Right forelimb (tissue), 1 donor: ENCODE measurements at places on chromosomes 7 and 10.

GRCh38 chr7:77727936-77728701 is 31.9 kb downstream of the RSBN1L start:
- DNase-seq = no peak

DNA sequence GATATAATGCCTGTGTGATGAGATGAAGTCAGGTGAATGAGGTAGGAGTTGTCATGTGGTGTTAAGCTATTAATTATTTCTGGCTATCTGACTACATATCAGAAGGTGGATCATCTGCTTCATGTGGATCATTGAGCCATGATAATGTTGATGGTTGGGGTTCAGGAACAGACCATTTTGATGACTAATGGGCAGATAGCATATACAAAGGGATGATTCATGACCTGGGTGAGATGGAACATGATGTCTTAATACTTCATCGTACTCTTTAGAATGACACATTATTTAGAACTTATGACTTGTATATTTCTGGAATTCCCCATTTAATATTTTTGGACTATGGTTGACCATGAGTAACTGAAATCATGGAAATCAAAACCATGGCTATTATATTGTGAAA is 155.1 kb downstream of the OR13A1 start:
- DNase-seq = no peak

- DNase-seq = no peak
Observed at GRCh38 chr7:74059681-74060588, 23.7 kb upstream of the LIMK1 start.

GRCh38 chr7:41930538-41931262 is 227.8 kb upstream of the INHBA start:
- DNase-seq = no peak

DNA sequence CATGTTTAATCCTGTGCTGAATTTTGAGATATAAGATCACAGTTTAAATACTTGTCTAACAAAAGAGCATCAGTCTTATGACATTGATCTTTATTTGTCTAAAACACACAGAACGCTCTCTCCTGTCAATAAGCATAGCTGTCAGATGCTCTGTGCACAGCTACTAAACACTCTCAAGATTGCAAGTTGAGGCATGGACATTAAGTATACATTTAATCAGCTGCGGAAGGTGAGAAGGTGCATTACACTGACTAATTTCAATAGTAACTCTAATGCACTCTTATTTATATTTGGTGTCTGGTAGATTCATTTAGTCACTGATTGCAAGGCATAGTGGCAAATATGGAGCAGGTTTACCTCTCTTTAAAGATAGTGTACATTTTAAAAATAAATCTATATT is 580.3 kb upstream of the NRP1 start:
- DNase-seq = no peak
